Activated CD4-positive, alpha-beta T cell treated with anti-CD3 and anti-CD28 coated beads, Interleukin-2, amount 10 ng/mL, durations not matched to agents 7 days and 5 days (primary cell): ENCODE measurements at places on chromosomes 2 and 18. TPM values are rescaled to one million over a fixed set of nuclear protein-coding genes. Genes with fewer than 3 reads are reported as not detected.

DNA sequence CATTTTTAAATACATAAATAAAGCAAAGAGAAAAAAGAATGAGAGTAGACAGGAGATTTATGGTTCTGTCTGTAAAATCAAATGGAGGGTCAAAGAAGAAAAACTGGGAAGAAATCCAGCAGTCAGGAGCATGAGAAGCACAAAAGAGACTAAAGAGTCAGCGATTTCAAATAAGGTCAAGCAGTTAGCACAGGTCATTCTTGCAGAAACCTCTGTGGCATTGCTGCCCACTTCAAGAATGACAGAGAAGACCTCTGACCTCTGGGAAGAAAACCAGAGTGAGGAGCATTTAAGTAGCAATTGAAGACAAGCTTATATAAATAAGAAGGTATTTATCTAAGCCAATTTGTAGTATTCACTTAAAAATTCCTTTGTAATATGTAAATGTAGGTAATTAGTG, 172.0 kb upstream of the SPOPL start:
- no peak for DNase-seq
- no peaks in the 10 kb centered on the region for H3K27me3 ChIP-seq
- H3K4me3 ChIP-seq: no peak overlapping the region
- H3K36me3 ChIP-seq: no peaks in the 10 kb centered on the region
- no peaks in the 10 kb centered on the region for H3K4me1 ChIP-seq

DNA sequence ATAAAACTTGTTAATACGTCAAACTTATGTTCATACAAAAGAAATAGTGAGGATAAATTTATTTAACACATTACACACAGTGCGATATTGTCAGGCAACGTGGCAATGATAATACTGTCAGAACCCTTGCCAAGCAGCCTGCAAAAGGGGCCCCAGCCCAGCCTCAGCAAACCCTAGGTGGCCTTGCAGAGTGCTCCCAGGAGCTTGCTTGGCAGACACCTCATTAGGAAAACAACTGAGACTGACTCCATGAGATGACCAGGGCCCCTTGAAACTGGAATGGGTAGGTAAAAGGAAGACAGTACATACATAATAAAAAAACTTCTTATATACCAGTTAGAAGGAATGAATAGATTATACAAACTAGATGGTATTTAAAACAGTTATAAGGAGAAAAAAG, 136.6 kb upstream of the EPC2 start:
- H3K4me3 ChIP-seq: no peak overlapping the region
- H3K36me3 ChIP-seq: no peaks in the 10 kb centered on the region
- H3K27ac ChIP-seq: no peak overlapping the region
- no peak for DNase-seq

DNA sequence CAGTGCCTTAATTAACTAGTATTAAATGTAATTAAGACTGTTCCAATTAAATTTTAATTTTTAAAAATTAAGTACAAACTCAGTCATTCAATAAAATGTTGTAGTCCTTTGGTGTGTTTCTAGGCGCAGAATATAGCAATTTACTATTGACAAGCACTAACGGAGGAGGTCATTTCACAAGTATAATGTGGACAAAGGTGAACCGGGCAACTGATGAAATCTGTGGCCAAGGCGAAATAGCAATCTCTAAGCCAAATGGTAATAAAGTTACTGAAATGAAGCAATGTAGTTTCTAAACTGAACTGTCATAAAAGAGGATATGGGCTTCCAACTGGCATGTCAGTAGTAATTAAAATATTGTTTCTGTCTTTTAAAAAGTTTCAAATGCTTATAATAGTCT, 27.5 kb downstream of the FIGN start:
- no peaks in the 10 kb centered on the region for H3K36me3 ChIP-seq
- no peaks in the 10 kb centered on the region for H3K27me3 ChIP-seq
- no peak overlapping the region for H3K4me3 ChIP-seq
- H3K27ac ChIP-seq: no peak overlapping the region
- DNase-seq: no peak

GRCh38 chr2:238528953-238529781, 102.4 kb downstream of the ASB1 start:
- DNase-seq: no peak
- no peak overlapping the region for H3K27ac ChIP-seq
- no peaks in the 10 kb centered on the region for H3K36me3 ChIP-seq
- no peaks in the 10 kb centered on the region for H3K4me1 ChIP-seq
- no peak overlapping the region for H3K4me3 ChIP-seq

- no peaks in the 10 kb centered on the region for H3K36me3 ChIP-seq
- DNase-seq: no peak
- no peak within 1 kb of the TSS for H3K27ac ChIP-seq
- no peak within 1 kb of the TSS for H3K4me3 ChIP-seq
Observed at GRCh38 chr2:119431155-119431975, at the start of gene TMEM37. Gene TMEM37, plus strand, starts transcription at chr2:119431854. Its CDS starts 50 bp downstream, at chr2:119431904.

The HOXD8 gene
- total RNA-seq: not detected

GRCh38 chr2:24791452-24791851, 1.7 kb downstream of the PTRHD1 start:
- H3K36me3 ChIP-seq: peaks cover 33% of the 10 kb centered on the region
- DNase-seq: no peak
- no peaks in the 10 kb centered on the region for H3K27me3 ChIP-seq
- no peak overlapping the region for H3K4me3 ChIP-seq
- no peak overlapping the region for H3K27ac ChIP-seq
- H3K4me1 ChIP-seq: peaks cover 30% of the 10 kb centered on the region

GRCh38 chr2:239695106-239695727, 294.4 kb upstream of the HDAC4 start:
- H3K4me3 ChIP-seq: no peak overlapping the region
- no peaks in the 10 kb centered on the region for H3K4me1 ChIP-seq
- peak; percentile 3 for DNase-seq
- H3K27me3 ChIP-seq: no peaks in the 10 kb centered on the region
- no peak overlapping the region for H3K27ac ChIP-seq

DNA sequence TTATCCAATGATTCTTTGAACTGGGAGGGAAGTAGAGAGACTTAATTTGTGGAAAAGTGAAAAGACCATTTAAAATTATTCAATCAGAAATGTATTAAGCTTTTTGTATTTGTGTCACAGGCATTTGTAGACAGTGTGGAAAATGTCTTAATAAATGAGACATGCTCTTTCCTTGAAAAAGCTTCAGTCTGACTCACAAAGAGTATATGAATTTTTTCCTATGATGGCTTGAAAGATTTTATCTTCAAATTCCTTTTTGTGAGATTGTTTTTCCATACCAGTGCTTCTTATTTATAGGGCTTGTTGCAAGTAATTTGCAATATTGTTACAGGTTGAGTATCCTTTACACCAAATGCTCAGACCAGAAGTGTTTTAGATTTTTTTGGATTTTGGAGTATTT, 39.5 kb downstream of the STON1 start:
- H3K27ac ChIP-seq: no peak overlapping the region
- DNase-seq: no peak
- H3K36me3 ChIP-seq: no peaks in the 10 kb centered on the region
- H3K4me1 ChIP-seq: peaks cover 2% of the 10 kb centered on the region

GRCh38 chr2:58207189-58207588, 33.9 kb downstream of the FANCL start:
- H3K27me3 ChIP-seq: no peaks in the 10 kb centered on the region
- no peak for DNase-seq
- H3K27ac ChIP-seq: no peak overlapping the region
- H3K4me1 ChIP-seq: no peaks in the 10 kb centered on the region
- H3K4me3 ChIP-seq: no peak overlapping the region
- peaks cover 25% of the 10 kb centered on the region for H3K36me3 ChIP-seq

The REG3A gene
- not detected for total RNA-seq

The SCN3A gene
- total RNA-seq: not detected

- peaks cover 2% of the 10 kb centered on the region for H3K4me1 ChIP-seq
- no peak overlapping the region for H3K27ac ChIP-seq
- H3K36me3 ChIP-seq: no peaks in the 10 kb centered on the region
- H3K4me3 ChIP-seq: no peak overlapping the region
Observed at GRCh38 chr18:44693030-44693784, 12.5 kb downstream of the SETBP1 start.

DNA sequence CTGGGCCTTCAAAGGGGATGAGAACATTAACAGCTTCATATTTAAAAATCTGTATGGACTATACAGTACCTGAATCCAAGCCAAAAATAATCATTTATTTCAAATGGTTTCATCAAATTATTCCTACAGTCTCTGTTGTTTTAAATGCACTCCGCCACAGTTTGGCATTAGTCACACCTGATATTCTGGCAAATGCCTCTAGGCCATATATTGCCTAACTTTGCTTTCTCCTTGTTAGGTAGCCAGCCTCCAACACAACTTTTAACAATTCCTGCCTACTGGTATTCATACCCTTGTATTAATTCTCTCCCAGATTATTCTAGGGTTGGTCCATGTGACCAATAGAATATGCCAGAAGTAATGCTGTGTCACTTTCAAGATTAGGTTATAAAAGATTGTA, 146.6 kb upstream of the FANCL start:
- no peaks in the 10 kb centered on the region for H3K36me3 ChIP-seq
- DNase-seq: no peak
- no peaks in the 10 kb centered on the region for H3K27me3 ChIP-seq
- no peaks in the 10 kb centered on the region for H3K4me1 ChIP-seq
- H3K27ac ChIP-seq: no peak overlapping the region

The GCKR gene
- not detected for total RNA-seq

DNA sequence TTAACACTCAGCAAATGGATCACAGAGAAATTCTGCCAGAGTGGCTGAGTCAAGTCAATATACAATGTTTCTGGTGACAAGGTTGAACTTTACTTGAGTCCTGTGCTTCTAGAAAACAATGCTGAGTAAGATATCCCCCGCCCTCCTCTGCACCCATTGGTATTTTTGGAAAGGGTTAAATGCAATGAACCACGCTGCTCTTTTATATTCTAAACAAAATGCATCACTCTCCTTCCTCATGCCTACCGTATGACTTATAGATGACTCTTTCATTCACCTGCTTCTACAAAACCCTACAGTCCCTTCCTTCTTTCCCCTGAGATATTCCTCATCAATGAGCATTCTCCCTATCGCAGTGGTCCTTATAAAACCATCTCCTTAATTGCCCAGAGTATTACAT, 168.8 kb downstream of the TXNL1 start:
- H3K27me3 ChIP-seq: peaks cover 2% of the 10 kb centered on the region
- H3K36me3 ChIP-seq: no peaks in the 10 kb centered on the region
- H3K27ac ChIP-seq: no peak overlapping the region
- H3K4me1 ChIP-seq: no peaks in the 10 kb centered on the region
- DNase-seq: no peak

- no peak overlapping the region for H3K27ac ChIP-seq
- no peaks in the 10 kb centered on the region for H3K36me3 ChIP-seq
- DNase-seq: no peak
- no peaks in the 10 kb centered on the region for H3K27me3 ChIP-seq
- no peaks in the 10 kb centered on the region for H3K4me1 ChIP-seq
- H3K4me3 ChIP-seq: no peak overlapping the region
Observed at GRCh38 chr2:162974771-162975170, 136.2 kb upstream of the KCNH7 start.

The CGREF1 gene
- 0.92 TPM for total RNA-seq

The FBXO15 gene
- total RNA-seq: 0.54 TPM

The ABCB11 gene
- total RNA-seq: 0.20 TPM

The EML6 gene
- total RNA-seq: 1.2 TPM

The NEUROD1 gene
- total RNA-seq: not detected

The IL36B gene
- not detected for total RNA-seq

DNA sequence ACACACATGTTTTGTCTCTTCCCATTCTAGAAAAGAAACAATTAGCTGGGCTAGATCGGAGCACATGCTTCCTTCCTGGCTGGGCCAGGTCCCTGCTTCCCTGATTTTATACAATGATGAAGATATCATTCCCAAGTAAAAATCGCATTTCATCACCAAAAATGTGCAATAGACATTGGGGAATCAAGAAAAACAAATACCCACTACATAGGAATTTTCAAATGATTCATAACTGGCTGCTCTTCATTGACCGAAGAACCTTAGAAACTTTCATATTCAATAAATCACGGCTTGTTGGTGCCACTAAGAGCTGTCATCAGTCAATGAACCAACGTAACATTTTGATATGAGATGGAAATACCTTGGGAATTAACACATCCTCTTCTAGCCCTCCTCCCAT, 373.6 kb upstream of the TRIB2 start:
- H3K4me1 ChIP-seq: no peaks in the 10 kb centered on the region
- H3K4me3 ChIP-seq: no peak overlapping the region
- no peak overlapping the region for H3K27ac ChIP-seq
- no peaks in the 10 kb centered on the region for H3K27me3 ChIP-seq
- no peaks in the 10 kb centered on the region for H3K36me3 ChIP-seq

DNA sequence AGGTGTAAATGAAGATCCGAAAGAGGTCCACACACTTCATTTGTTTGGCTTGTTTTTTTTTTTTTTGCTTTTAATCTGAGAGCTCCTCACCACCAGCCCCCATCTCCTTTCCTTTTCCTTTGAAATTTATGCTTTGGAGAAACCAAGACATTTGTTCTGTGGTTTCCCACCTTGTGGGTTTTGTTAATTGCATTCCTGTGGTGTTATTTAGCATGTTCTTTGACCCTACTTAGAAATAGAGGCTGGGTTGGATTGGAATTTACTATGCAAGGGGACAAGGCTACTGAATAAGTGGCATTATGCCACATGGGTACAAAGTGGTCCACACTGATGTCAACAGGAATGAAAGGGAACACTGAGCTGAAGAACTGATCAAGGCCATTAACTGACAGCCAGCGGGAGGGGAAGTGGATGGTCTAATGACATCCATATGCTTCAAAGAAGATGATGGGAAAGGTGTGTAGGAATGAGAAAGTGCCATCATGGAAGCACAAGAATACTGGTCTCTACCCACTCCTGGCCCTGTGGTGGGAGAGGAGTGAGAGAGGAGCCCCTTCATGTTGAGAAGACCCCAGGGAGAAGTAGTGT, 8.9 kb downstream of the CCL20 start:
- peaks cover 7% of the 10 kb centered on the region for H3K4me1 ChIP-seq
- H3K27me3 ChIP-seq: peaks cover 9% of the 10 kb centered on the region
- no peak overlapping the region for H3K27ac ChIP-seq
- no peak for DNase-seq
- no peaks in the 10 kb centered on the region for H3K36me3 ChIP-seq
- no peak overlapping the region for H3K4me3 ChIP-seq

- no peak overlapping the region for H3K4me3 ChIP-seq
- DNase-seq: no peak
- H3K36me3 ChIP-seq: no peaks in the 10 kb centered on the region
- H3K4me1 ChIP-seq: no peaks in the 10 kb centered on the region
Observed at GRCh38 chr2:39571111-39571731, 94.5 kb upstream of the TMEM178A start.
